ENCODE measurements at places on chromosomes 13 and 19.

GRCh38 chr19:34313188-34313587, 51.8 kb upstream of the GPI start:
- no peak for DNase-seq

- no peak for DNase-seq
Observed at GRCh38 chr19:10191347-10191746, 3.4 kb downstream of the DNMT1 start.

DNA sequence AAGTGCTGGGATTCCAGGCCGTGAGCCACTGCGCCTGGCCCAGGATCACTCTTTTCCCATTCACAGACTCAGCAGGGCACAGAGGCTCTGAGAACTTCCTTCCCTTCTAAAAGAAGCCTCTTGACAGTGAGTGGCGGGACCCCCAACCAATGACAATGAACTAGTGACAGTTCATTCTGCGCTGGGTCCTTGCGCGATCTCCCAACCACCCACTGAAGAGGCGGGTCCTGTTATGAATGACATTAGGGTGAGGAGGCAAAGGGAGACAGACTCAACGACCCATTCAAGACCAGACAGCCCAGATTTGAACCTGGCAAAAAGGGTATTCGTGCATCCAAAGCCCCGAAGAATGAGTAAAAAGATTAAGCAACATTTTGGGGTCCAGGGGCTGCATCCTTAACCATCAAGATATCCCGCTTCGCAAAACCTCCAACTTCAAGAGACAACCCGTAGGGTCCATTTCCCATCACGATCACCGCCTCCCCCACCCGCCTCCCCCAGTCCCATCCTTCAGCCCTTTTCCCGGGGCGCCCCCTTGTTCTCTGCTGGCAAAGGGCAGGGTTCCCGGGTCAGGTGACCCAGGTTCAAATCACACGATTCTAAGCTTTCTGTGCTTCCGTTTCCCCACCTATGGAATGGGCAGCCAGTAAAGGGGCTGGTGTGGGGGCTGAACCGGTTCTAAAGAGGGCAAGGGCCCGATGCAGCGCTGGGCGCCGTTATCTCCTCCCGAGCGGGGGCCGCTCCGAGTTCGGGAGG, 719 bp downstream of the SUGP2 start:
- DNase-seq: peak; percentile 96

- no peak for DNase-seq
Observed at GRCh38 chr13:30861163-30861562, 44.9 kb upstream of the MEDAG start.

DNA sequence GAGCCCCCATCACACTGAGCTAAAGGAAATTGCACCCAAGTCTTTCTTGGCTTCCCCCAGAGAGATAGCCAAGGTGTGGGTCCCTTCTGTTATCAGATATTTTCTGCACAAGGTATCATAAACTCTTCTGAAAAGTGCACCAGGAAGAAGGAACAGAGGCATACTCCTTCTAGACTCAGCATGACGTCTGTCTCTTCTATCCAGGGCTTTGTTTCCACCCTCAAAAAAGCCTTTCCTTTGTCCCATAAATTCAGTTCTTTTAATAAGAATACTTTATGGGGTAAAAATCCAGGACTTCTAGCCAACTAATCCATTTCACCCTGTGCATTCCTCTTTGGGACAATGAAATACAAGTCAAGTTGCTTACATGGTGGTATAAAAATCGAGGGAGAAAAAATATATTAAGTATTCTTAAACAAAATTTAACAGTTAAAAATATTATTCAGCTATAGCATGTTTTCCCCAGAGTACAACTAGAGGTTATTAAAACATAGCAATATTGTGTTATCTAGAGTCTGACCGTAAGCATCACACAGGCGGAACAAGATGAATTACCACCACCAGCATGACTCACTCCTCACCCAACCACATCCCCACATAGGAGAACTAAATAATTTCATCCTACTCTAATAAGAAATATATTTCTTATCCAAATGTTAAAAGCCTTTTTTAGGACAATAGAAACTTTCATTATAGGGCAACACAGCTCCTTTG, 79.9 kb upstream of the GPC6 start:
- no peak for DNase-seq

GRCh38 chr19:54297759-54298305, 15.1 kb downstream of the LILRA5 start:
- no peak for DNase-seq
